ENCODE measurements at places on chromosomes 13 and 19.

GRCh38 chr19:33063356-33063752 is 1.3 kb downstream of the RHPN2 start:
- no peak for DNase-seq

DNA sequence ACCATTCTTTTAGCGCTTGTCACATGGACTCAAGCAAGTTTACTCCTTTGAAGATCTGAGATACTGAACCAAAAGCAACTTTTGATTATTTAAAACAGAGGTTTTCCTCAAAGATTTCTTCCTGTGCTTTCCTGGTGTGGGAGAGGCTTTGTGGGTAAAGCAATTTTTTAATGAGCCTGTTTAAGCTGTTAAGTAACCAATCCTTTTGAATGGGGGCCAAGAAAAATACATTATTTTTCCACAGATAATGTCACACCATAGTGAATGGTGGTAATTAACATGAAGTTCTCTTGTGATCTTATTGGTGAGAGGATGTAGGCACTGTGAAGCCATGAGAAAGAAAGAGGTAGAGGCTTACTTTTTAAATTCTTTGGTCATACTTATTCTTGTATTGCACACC is 55.8 kb upstream of the OBI1 start:
- DNase-seq = no peak

- no peak for DNase-seq
These were observed 177.2 kb downstream of the STK24 start for GRCh38 chr13:98399756-98400155.

DNA sequence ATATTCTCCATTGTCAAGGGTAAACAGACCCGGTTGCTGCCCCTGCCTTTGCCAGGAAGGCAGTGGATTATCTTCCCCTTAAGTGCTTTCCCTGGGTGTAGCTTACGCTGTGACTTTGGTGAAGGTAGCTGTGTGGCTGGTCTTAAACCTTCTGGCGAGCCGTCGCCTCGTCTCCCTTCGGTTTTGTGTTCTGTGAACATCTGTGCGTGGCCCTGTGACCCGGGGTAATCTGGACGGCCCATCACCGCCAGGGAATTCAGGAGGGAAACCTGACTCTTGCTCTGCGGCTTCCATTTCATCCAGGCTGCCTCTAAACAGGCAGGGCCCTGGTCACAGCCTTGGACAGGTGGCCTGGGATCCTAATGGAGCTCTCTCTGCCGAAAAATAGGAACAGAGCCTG is 78.7 kb downstream of the SHISA2 start:
- DNase-seq = no peak

DNA sequence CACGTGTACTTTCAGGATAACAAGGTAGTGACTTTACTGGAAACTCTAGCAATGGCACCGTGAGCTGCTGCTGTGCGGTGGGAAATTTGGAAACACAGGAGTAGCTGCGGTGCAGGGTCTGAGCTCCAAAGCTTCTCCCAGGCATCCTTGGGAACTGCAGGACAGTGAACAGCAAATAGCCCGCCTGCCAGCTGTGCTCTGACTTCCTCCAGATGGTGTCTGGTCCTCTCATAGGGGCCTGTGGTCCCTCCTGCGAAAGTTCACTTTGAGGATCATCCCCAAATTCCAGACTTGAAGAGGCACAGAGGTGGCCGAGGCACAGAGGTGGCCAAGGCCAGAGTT is 287.3 kb upstream of the MAB21L1 start:
- DNase-seq = no peak

- DNase-seq = no peak
These were observed 300.1 kb downstream of the COG6 start for GRCh38 chr13:39955560-39955959.

DNA sequence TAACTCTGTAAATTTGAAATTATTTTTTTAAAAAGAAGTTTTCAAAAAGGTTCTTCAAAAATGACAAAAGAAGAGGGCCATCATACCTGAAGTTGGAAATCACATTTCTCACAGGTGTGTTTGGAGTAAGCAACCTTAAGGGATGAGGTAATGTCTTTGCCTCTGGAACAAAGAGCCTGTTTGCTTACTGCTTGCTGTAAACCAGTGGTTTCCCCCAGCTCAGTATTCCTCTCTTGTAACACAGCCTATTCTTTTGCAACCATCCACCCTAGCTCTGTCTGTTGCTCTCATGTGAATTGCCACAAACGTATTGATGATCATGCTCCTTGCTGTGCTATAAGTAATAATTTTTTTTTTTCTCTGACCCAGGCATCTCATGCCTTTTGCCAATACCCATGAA is 38.1 kb downstream of the UCHL3 start:
- no peak for DNase-seq

DNA sequence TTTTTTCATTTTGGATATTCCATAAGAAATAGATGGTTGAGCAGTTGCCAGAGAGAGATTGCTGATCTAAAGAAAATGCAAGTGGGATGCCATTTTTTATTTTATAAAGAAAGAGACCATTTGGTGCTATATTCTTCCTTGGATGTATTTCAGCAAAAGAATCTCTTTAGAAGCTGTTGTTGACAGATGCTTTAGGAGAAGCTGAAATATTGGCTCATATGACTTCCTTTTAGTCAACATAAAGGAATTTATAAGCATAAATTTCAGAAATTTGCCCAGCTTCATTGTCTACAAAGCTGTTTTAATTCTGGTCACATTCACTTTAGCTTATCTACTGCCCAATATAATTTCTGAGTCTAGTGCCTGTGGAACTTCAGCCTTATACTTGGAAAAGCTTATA is 36.9 kb downstream of the POLR1D start:
- DNase-seq = no peak

DNA sequence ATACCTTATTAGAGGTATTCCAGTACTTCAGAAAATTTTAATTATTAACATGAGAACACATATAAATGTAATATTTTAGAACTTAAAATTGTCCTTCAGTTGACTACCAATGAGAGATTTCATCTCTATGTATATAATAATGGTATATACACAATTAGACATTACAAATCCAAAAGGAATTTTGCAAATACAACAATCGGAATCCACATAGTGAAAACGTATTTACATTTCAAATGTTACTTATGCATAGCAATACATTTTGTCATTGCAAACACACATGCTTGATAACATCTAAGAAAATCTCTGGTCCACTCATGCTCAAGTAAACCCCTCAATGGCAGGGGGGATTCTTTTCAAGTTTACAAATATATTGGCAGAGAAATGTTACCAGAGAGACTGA is 2345.2 kb downstream of the PCDH9 start:
- no peak for DNase-seq

DNA sequence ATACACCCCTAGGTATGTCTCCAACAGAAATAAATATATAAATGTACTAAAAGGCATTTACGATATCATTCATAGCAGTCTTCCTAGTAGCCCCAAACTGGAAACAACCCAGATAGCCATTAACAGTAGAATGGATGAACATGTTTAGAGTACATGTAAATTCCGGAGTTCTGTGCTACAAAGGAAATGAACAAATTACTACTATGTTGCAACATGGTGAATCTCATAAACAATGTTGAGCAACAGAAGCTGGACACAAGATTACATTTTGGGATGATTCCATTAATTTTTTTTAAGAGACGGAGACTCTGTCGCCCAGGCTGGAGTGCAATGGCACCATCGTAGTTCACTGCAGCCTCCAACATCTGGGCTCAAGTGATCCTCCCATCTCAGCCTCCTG is 5.9 kb upstream of the SLC7A10 start:
- no peak for DNase-seq

DNA sequence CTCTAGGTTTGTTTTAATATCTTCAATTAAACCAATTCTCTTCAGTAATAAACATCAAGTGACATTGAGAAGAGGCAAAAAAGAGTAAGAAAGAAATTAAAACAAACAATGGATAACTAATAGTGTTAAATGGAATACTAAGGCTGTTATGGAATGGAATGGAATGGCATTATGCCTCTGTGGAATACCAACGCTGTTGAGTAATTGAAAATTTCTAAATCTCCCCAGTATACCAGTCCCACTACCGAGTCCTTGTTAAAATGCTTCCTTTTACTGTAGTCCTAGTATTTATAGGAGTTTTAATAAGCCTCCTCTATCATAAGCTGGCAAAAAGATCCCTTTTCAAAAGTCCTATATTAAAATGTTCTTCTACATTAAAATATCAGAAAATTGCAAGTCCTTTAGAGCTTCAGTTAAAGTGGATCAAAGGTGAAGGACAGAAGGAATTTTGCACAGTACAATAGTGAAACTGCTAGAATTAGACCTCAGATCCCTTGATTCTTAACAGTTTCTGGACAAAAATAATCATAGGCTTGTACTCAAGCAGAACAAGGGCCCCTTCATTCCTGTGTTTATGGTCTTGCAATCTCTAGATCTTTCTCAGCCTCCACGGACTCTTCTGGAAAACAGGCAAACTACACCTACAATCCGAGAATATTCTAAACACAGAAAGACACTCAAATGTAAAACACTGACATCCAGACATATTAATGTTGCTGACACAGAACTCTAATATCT is 128.2 kb downstream of the PCDH9 start:
- DNase-seq = no peak

GRCh38 chr13:97367016-97367822 is 66.8 kb upstream of the RAP2A start:
- DNase-seq = no peak

DNA sequence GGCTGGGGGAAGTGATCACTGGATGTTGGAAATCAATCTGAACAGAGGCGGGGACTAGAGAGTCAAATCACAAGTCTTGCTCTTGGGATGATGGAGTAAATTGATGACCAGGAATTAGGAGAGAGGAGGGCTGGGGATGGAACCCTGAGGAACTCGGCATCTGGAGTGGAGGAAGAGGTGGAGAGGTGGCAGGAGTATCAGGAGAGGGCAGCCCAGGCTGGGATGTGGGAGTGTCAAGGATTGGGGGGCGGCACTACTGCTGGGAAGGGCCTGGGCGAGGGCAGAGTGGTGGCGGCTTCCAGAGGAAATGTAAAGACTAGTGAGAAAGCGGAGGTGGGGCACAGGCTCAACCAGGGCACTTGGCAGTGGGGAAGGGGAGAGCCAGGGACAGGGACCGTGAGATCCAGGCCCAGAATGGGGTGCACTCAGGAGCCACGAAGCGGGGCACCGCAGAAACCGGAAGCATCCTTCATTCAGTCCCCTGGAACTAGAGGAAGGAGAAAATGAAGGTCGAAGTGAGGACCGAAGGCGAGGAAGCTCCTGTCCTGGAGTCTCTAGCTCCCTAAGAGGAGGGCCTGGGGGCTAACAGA is 81.2 kb upstream of the GPR183 start:
- no peak for DNase-seq

- DNase-seq = no peak
These were observed 62.8 kb upstream of the ATP12A start for GRCh38 chr13:24617256-24618010.

GRCh38 chr13:22454586-22454985 is 726.2 kb upstream of the SGCG start:
- no peak for DNase-seq

GRCh38 chr13:32903720-32904119 is 112.5 kb upstream of the KL start:
- no peak for DNase-seq

GRCh38 chr19:10808937-10809649 is 26.9 kb downstream of the TMED1 start:
- no peak for DNase-seq

DNA sequence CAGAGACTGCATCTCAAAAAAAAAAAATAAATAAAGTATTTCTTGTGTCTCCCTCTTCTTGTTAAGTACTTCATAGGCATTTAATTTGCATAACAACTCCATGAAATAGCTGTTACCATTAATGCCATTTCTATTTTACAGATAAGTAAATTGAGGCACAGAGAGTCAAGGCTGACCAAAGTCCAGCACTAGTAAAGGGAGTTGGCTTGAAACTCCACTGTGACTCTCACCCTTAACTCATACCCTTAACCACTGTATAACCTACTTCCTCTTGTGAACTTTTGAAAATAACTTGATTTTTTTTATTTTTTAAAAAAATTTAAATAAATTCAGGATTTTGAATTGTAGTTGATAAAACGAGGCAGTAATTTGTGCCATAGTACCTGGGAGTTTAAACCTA is 6.0 kb downstream of the GPATCH1 start:
- no peak for DNase-seq

DNA sequence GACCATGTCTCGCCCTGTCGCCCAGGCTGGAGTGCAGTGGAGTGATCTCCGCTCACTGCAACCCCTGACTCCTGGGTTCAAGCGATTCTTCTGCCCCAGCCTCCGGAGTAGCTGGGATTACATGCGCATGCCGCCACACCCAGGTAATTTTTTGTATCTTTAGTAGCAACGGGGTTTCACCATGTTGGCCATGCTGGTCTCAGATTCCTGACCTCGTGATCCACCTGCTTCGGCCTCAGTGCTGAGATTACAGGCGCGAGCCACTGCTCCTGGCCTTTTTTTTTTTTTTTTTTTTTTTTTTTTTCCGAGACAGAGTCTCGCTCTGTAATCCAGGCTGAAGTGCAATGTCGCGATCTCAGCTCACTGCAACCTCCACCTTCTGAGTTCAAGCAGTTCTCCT is 4.9 kb upstream of the KEAP1 start:
- DNase-seq = no peak

- DNase-seq = no peak
These were observed 58.8 kb upstream of the ZNF681 start for GRCh38 chr19:23817519-23817918.

GRCh38 chr13:52739468-52740071 is at the start of gene CNMD:
TSS of gene CNMD (minus strand) at chr13:52739820. CDS start at chr13:52739701, 119 bp downstream.
- no peak for DNase-seq

GRCh38 chr19:1577090-1577928 is 9.2 kb upstream of the MEX3D start:
- no peak for DNase-seq

DNA sequence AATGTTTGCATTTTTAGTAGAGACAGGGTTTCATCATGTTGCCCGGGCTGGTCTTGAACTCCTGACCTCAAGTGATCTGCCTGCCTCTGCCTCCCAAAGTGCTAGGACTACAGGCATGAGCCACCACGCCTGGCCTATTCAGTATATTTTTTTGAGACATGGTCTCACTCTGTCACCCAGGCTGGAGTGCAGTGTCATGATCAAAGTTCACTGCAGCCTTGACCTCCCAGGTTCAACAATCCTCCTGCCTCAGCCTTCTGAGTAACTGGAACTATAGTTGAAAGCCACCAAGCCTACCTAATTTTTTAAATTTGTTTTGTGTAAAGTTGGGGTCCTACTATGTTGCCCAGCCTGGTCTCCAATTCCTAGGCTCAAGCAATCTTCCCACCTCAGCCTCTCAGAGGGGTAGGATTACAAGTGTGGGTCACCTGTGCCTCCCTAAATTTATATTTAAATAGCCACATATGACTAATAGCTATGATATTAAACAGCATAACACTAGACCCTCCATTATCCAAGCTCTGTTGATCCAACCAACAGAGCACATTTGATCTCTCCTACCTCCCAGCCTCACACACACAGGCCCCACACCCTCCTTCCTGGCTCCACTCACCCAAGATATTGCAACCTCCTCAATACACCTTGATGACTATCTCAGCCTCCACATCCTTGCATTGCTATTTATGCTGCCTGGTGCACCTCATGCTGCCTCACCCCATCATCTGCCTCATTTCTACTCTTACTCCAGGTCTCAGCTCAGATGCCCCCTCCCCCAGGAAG is 2.1 kb upstream of the CEACAM19 start:
- no peak for DNase-seq

DNA sequence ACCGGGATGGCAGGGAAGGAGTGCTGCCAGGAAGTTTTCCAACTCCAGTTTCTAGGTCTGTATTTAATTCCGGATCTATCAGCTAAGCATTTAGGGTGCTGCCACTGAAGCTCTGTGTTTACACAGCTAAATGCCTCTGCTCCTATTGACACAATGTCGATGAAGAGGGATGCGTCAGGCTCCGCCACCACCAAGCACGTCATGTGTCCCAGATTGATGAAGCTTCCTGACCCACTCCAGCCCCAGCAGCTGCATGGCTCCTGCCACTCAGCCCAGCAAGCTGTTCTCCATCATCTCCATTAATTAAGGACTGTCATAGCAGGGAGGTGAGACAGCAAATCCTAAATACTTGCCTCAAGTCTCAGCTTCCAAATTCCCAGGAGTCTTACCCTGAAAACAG is 435.2 kb upstream of the ZNF507 start:
- no peak for DNase-seq

Data from activated CD4-positive, alpha-beta T cell treated with anti-CD3 and anti-CD28 coated beads, Interleukin-2, amount 50 U/mL, for 24 hours (primary cell).